NCI-H226 (cell line): ENCODE measurements at places on chromosomes 7 and 10.

DNA sequence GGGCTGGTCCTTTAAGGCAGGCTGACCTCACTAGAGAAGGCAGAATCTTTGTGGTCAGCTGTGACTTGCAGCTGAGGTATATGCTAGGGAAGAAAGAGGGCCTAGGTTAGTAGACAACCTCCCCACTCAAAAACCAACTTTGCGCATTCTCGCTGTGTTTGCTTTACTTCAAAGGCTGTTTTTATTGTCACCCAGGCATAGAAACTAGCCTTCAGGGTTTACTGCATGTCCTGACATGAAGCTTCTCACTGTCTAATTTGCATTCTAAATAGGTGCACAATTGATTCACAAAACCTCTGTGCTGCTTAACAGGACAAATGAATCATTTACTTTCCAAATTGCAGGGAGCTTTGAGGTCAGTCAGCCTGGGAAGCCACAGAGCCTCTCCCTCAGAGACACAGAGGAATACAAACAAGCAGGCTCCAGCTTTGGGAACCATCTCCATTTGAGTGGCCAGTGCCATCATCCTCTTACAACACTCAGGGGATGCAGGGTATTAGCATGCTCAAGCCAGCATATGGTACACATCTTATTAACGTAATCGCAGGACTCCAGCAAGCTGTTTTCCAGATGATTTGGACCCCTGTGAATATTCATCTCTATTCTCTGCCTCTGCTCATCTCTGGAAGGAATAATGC lies 596.4 kb upstream of the GHITM start:
- no peak for DNase-seq

DNA sequence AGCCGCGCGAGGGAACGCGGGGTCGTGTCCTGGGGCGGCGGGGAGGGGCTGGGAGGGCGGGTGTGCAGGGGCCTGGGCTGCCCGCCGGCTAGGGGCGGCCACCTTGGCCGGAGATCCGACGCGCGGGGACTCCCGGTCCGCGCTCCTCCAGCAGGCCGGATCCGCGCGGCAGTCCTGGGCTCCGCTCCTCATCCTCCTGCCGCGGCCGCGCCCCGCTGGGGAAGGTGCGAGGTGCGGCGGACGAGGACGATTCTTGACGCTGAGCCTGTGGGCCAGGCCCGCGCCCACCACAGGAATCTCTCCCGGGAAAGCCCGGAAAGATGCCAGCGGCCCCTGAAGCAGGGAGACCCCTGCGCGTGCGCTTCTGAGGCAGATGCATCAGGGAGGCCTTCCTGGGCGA lies 6.6 kb upstream of the OGDHL start:
- no peak for DNase-seq

GRCh38 chr10:60848680-60849079 lies 70.4 kb downstream of the CDK1 start:
- no peak for DNase-seq

GRCh38 chr10:125103924-125104323 lies 56.4 kb downstream of the CTBP2 start:
- no peak for DNase-seq
